ENCODE measurements at places on chromosomes 4 and X.

DNA sequence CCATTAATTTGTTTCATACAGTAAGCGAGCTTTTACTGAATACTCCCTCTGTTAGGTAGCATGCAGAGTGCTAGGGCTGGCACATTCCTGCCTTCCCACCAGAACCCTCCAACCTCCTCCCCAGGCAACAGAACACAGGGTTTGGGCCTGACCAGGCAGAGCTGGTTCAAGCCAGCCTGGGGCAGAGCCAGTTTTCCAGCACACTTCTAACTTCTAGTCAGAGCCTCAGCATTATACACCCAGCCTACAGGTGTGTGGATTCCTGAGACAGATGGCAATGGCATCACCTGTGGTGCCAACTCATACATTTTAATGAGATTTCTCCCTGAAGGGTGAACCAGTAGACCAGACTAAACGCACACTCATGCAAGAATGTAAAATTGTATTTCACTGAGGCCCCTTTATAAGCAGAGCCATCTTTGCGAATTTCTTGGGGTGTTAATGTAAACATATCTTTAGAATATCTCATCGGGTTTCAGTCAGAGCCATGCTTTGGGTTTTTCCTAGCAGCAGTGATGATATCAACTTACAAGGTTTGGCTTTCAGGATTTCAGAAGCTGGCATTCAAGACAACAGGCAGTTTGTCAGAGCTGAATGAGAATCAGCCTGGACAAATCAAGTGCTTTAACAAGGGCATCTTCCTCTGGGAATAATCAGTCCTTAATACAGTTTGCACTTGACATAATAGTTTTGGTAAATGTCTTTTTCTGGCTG lies 92.0 kb downstream of the GATB start:
- DNase-seq = no peak

DNA sequence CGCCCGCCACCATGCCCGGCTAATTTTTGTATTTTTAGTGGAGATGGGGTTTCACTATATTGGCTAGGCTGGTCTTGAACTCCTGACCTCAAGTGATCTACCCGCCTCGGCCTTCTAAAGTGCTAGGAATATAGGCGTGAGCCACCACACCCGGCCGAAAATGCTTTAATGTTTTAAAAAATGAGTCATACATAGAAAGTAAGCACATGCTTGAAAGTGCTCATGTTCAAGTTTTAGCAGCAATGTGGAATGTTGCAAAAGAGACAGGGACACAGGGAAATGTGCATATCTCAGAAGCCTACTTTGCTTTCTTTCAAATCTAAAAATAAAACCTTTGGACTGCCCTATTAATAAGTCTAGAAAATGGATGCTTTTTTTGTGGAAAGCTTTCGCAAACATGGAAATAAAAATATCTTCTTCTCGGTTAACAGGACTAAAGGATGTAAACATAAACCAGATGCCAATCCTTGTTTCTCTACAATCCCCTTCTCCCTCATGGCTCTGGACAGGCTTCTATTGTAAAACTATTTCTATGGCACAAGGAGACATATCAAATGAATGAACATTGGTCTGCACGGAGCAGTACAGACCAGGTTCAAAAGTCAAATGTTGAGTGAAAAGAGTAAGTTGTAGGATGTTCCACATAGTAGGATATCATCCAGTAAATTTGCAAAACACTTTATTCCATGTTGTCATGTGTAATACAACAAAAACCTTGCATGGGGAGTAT lies 15.0 kb downstream of the MECP2 start:
- DNase-seq = no peak

DNA sequence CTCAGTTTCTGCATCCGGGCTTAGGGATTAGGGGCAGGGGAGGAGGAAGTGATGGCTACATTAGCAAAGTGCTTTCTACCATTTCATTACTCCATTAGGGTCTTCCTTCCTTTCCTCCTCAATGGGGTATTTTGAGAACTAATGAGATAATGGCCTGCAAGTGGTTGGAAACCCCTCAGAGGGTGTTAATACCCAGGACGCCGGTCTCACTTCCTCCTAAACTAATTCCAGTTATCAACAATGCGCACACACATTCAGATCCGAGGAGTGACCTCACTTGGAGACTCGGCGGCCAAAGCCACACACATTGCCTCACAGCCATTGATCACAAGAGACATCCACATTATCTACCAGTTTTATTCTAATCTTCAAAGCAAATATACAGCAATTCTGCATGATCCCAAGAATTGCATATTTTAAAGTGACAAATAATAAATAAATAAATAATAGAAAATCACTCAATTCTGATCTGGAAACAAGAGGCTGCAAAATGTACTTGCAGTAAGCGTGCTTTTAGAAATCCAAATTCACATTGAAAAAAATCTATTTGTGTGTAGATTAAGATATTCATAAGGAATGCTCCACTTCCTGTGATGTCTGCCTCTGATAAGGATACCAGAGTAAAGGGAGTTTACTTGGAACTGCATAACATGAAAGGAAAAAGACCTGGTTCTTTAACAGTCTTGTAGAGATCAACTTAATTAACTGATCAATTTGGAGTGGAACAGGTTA lies 329.1 kb downstream of the FBXW7 start:
- no peak for DNase-seq

GRCh38 chrX:34659575-34659974 lies 2.5 kb upstream of the TMEM47 start:
- DNase-seq = no peak

- no peak for DNase-seq
Observed at GRCh38 chr4:26889356-26889755, 28.7 kb downstream of the STIM2 start.

DNA sequence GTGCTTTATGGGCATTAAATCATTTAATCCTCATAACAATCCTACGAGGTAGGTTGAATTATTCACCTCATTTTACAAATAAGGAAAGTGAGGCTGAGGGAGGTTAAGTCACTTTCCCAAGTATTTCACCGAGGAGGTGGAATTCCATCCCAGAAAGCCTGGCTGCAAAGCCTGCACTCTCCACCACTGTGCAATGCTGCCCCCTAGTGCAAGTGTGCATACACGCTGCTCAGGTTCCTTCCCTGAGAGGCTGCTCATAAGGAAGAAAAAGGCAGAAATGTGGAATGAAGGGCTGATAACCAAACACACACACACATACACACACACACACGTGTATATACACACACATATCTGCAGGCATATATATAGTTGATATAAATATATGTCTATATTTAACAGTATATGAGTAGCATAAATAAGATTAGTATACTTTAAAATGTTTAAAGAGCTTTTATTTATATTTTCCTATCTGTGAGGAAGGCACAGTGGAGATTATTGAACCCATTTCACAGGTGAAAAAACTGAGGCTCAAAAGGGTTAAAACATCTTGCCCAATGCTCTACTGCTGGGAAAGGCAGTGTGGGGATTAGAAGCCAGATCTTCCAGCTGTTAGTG lies 714.5 kb upstream of the TENM3 start:
- peak; percentile 26 for DNase-seq

GRCh38 chrX:85992811-85993229 lies 54.5 kb downstream of the CHM start:
- DNase-seq = no peak

DNA sequence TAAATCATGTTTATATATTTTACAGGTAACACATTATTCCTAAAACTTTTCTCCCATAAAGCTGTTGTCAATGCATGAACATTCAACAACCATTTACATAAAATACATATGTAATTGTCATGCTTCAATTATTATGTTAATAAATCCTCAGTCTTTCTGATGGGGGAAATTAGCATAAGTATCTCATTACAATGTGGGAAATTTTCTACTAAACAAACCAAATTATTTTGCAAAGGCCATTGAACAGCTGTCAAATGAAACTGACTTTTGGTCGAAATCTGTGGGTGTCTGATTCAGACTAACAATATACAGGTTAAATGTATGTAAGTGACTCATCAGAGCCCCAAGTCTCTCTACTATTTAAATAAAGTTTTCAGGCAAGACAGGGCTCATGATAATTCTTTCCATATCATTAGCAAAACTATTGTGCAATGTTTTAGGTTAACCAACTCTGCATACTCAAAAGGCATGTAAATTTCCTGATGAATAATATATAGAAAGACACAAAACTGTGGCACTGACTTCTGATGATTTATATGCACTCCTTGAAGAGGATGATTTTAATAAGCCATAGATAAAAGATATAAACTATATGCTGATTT lies 795.3 kb upstream of the AADAT start:
- DNase-seq = no peak

GRCh38 chr4:56250776-56251175 lies 136.5 kb downstream of the AASDH start:
- DNase-seq = no peak

GRCh38 chr4:1572964-1573720 lies 111.0 kb downstream of the FAM53A start:
- no peak for DNase-seq

- DNase-seq = no peak
Observed at GRCh38 chr4:120232050-120232449, 165.4 kb upstream of the MAD2L1 start.

- DNase-seq = peak; percentile 78
Observed at GRCh38 chrX:123859409-123859845, 426 bp upstream of the XIAP start.

DNA sequence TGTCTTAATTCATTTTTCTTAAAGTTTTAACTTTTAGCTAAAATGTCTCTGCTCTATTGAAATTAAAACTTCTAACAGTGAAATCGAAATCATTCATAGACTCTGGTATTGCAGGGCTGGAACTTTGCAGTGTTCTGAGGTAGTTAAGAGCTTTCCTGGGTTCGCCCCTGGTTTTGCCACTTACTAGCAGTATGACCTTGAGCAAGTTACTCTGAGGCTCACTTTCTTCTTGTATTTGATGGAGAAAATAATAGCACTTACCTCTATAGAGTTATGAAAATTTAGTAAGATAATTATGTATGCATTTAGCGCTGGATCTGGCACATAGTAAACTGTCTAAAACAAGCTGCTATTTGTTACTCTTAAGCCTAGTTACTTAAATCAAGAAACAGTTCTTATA lies 1.7 kb downstream of the SLAIN2 start:
- no peak for DNase-seq

GRCh38 chr4:22490718-22491315 lies 25.0 kb downstream of the ADGRA3 start:
- DNase-seq = no peak

GRCh38 chr4:7716010-7716721 lies 223.5 kb downstream of the AFAP1 start:
- no peak for DNase-seq

DNA sequence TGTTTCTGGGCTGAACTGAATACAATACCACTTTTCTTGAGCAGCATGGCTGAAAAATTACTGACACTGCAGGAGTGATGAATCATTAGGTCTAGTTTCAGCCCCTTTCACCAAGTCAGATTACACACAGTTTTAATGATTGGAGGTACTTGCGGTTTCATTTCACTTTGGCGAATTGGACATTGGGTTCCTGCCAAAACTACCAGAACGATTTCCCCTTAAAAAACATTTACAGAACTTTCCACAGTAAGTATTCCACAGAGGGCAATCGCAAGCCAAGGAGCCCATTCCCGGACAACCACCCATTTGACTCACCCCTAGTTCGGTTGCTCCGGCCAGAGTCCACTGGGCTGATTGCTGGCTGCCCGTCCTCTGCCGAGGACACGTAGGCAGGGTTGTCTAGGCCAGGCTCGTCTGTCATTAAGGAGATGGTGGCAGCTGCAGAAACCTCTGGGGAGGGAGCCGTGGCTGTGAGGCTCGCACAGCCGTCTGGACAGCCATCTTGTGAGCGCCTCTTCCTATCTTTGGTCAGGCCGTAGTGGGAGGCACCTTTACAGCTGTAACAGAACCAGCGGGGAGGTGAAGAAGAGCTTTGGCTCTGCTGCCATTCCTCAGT lies 83.5 kb downstream of the LNX1 start:
- DNase-seq = no peak

GRCh38 chrX:69046996-69047490 lies 118.2 kb downstream of the PJA1 start:
- no peak for DNase-seq

DNA sequence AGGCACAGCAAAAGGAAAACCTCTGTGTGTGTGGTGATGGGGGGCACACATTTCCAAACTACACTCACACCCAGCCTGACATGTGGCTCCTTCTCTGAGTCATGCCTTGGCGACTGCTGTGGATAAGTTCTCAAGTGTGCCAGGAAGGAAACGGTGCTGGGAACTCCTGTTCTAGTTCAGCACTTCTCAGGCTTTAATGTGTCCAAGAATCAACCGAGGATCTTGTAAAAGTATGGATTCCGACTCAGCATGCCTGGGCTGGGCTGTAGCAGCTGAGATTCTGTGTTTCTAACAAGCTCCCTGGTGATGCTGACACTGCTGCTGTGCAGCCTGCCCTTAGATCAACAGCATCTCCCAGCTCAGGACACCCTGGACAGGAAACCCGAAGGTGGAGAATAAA lies 20.2 kb downstream of the CLNK start:
- no peak for DNase-seq

- DNase-seq = no peak
Observed at GRCh38 chrX:10030570-10030969, 63.4 kb downstream of the CLDN34 start.

DNA sequence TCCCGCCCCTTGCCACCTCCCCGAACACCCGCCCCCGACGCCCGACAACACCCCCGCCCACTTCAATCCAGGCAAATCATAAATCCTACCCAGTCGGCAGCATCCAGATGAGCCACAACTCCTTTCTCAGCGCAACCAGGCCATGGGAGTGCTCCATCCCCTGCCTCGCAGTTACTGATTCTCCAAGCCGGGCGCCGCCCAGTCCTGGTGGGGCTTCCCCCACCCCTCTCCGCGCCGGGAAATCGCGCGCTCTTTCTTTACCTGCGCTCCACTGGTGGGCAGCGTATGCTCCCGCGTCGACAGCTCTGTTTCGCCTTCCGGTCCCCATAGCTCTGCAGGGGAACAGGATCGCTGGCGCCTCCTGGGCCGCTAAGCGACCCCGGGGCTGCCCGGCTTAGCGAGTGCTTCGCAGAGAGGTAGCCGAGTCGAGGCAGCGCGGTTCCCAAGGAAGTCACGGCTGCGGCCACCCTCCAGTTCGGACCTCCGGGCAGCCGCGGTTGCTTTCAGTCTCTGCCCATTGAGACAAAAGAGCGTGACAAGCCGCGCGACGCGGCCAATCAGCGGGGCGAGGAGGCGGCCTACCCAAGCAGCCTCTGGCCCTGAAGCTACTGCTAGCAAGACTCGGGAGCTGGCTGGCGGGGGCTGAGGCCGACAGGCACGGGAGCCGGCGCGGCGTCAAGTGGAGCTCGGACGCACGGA lies 43.7 kb upstream of the TMSB15B start:
- DNase-seq = peak; percentile 76

GRCh38 chrX:24498181-24498580 lies 33.1 kb downstream of the PDK3 start:
- DNase-seq = no peak

GRCh38 chr4:145731028-145731427 lies 51.1 kb downstream of the C4orf51 start:
- DNase-seq = no peak

Measured in activated T-cell treated with anti-CD3 and anti-CD28 coated beads, Interleukin-2, amount 50 U/mL, for 48 hours (primary cell).